Activated CD4-positive, alpha-beta memory T cell treated with anti-CD3 and anti-CD28 coated beads, Interleukin-2, amount 10 ng/mL, durations not matched to agents 7 days and 5 days (primary cell): ENCODE measurements at places on chromosomes 7 and 10. TPM values are rescaled to one million over a fixed set of nuclear protein-coding genes. Genes with fewer than 3 reads are reported as not detected.

GRCh38 chr7:131753620-131754222 lies 197.3 kb upstream of the PODXL start:
- DNase-seq = no peak

GRID1 gene
- total RNA-seq = not detected

- DNase-seq = no peak
Measured at GRCh38 chr7:158054611-158055010, 533.0 kb downstream of the PTPRN2 start.

CDK14 gene
- total RNA-seq = not detected

SFMBT2 gene
- 27.0 TPM for total RNA-seq

SEMA4G gene
- 0.98 TPM for total RNA-seq

DNA sequence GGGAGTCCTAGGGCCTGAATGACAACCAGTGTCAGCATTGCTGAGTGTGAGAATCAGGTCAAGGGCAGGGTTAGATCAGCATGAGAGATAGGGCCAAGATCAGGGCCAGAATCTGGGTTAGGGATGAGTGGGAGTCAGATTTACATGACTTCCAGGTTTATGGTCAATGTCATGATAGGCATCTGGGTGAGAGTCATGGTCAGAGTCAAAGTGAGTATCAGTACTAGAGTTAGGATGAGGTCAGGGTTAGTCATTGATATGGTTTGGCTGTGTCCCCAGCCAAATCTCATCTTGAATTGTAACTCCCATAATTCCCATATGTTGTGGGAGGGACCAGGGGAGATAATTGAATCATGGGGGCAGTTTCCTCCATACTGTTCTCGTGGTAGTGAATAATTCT lies 12.3 kb downstream of the MRPS24 start:
- no peak for DNase-seq

DNA sequence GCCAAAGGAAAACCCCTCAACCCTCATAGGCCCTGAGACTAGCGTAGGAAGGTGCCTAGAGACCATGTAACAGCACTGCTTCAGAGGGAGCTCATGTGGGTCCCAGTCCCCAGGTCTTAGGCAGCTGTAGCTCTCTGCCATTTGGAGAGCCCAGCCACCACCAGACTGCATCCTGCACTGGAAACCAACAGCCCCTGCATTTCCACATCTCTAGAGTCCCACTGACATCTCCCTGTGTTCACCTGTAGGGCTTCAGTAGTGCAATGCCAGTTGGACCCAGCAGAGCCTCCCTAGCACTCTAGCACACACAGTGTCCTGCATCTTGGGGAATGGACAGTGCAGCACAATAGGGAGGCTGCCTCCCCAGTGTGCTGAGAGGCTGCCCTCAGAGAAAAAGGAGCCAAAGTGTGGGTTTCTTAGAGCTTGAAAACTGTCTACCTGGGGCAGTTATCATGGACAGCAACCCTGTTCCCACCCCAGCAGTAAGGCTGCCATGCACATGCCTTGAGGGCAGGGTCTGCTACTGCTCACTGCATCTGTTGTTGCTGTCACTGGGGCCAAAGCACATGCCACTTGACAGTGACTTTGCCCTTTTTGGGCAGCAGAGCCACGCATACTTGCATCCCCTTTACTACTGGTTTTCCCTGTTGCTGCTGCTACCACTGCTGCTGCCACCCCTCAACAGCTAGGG lies 46.7 kb upstream of the ANTXRL start:
- no peak for DNase-seq

DNA sequence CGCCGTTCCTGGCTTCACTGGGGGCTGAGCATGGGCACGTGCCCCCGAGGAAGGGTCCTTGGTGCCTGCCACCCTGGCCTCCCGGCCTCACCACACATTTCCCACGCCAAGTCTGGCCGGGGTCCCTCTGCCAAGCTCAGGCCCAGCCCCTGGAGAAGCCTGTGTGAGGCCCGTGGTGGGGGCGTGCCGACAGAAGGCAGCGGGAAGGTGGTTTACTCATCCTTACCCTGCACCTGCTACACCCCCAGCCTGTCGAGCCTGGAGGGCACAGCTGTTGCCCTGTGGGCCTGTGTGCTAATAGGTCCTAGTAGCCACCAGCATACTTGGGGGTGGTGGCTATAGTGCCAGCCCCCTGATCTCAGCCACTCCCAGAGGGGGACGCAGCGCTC lies 46.7 kb downstream of the NKX6-2 start:
- no peak for DNase-seq

TMEM176A gene
- total RNA-seq = not detected

DNA sequence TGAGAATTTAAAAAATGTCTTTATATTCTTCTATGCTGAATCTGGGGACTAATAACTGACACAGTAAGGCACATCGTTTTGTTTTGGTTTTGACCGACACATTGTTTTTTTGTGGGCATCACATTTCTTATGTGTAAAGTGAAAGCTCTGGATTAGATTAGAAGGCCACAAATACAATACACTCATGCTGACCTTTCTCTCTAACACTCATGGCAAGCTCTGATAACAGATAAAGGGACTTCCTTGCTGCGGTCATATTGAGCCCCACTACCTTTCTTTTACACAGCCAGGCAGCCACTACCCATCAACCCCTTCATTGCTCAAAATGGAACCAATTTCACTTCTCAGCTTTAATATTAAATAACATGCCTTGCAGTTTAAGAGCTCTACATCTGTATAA lies 26.0 kb downstream of the PPP1R3A start:
- DNase-seq = no peak

- DNase-seq = no peak
Measured at GRCh38 chr7:25537662-25538375, 309.5 kb upstream of the NPVF start.

AKR1C3 gene
- 6.0 TPM for total RNA-seq

- no peak for DNase-seq
Measured at GRCh38 chr7:43387932-43388331, 195.0 kb upstream of the STK17A start.

ZCWPW1 gene
- 2.7 TPM for total RNA-seq

DNA sequence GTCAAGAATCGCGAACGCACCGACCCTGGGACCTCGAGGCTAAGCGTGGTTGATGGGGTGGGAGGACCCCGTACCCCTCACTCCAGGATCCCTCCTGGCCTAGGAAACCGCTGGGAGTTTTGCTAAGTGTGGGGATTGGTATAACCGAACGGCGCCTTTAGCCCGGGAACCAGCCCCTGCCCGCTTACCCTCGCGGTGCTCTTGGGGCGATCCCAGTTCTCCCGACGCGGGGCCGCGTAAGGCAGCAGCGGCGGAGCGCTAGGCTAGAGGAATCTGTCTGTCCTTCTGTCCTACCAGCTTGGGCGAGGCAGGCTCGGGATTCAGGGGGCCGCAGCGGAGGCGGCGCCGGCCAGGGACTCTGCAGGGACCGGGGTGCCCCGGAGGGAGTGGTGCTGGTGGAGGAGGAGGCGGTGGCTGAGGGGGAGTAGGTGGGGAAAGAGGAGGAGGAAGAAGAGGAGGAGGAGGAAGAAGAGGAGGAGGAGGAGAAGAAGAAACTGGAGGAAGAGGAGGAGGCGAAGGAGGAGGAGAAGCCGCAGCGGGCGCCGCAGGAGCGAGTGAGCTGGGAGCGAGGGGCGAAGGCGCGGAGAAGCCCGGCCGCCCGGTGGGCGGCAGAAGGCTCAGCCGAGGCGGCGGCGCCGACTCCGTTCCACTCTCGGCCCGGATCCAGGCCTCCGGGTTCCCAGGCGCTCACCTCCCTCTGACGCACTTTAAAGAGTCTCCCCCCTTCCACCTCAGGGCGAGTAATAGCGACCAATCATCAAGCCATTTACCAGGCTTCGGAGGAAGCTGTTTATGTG lies 439 bp upstream of the EMX2 start:
- DNase-seq = no peak

FFAR4 gene
- not detected for total RNA-seq

GRCh38 chr7:48255046-48255445 lies 83.8 kb downstream of the ABCA13 start:
- DNase-seq = no peak

KNDC1 gene
- 1.2 TPM for total RNA-seq

- no peak for DNase-seq
Measured at GRCh38 chr10:56679578-56679977, 318.5 kb upstream of the ZWINT start.

DNA sequence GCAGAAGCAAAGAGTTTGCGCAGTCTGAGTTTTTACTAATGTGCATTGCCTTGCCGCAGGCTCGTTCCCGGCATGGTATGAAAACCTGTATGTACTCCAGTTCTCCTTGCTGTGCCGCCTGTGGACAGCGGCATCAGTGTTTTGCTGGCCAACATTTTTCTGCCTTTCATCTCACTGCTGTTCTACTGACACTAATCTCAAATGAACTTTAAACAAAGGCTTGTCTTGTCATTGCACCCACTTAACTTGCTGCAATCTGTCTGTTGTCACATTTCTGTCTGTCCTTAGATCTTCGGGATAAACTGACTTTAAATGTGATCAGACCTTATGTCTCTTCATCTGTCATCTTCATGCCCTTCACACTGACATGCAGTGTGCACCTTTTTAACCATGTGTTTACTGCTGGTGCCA lies 71.7 kb upstream of the ZNRF2 start:
- no peak for DNase-seq

- no peak for DNase-seq
Measured at GRCh38 chr7:53491051-53491450, 455.6 kb downstream of the POM121L12 start.

GRCh38 chr10:89646889-89647657 lies 2.0 kb upstream of the PANK1 start:
- DNase-seq = no peak
